Upper lobe of left lung (tissue), 6 donors: ENCODE measurements at places on chromosomes 6 and 20. TPM values are rescaled to one million over a fixed set of nuclear protein-coding genes. Genes with fewer than 3 reads are reported as not detected.

DNA sequence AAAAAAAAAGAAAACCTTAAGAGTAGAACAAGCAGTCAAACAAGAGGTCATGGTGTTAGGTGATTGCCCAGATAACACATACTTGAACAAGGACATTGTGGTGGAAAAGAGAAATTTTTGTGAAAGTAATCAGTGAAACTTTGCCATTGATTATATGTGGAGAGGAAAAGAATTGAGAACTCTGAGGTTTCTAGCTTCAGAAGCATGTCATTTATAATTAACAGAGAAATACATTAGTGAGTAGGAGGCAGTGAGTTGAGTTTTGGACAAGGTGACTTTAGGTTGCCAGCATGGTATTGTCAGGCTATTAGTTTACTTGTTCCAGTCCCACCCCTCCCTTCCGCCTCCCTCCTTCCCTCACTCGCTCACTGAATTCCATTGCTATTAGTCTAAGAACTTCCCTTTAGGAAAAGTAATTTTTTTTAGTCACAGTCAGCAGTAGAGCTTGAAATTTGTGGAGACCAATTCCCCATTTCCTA, 17.2 kb downstream of the TAB2 start:
- DNase-seq: no peak
- no peaks in the 10 kb centered on the region for H3K36me3 ChIP-seq
- H3K27me3 ChIP-seq: no peaks in the 10 kb centered on the region
- peak overlapping the region; percentile 13 for H3K27ac ChIP-seq
- peaks cover 67% of the 10 kb centered on the region for H3K4me1 ChIP-seq
- H3K4me3 ChIP-seq: no peak overlapping the region

DNA sequence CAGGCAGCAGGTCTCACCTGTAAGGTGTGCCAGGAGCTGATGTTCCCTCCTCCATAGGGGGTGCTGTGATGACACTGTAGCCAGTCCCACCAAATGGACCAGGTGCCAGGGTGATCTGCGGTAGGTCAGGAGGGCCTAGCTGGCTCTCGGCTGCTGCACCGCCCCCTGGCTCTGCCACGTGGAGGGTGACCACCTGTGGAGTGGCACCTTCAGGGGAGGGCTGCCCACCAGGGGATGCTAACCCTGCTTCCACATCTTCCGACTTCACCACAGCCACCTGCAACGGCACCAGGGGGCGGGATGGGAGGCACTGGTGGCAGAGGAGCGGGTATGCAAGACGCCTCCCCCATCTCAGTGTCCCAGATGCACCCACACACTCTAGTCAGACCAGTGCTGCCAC, 18.3 kb downstream of the ZNF335 start:
- no peak overlapping the region for H3K4me3 ChIP-seq
- no peaks in the 10 kb centered on the region for H3K27me3 ChIP-seq
- no peaks in the 10 kb centered on the region for H3K4me1 ChIP-seq
- H3K36me3 ChIP-seq: peaks cover 81% of the 10 kb centered on the region
- no peak overlapping the region for H3K27ac ChIP-seq

DNA sequence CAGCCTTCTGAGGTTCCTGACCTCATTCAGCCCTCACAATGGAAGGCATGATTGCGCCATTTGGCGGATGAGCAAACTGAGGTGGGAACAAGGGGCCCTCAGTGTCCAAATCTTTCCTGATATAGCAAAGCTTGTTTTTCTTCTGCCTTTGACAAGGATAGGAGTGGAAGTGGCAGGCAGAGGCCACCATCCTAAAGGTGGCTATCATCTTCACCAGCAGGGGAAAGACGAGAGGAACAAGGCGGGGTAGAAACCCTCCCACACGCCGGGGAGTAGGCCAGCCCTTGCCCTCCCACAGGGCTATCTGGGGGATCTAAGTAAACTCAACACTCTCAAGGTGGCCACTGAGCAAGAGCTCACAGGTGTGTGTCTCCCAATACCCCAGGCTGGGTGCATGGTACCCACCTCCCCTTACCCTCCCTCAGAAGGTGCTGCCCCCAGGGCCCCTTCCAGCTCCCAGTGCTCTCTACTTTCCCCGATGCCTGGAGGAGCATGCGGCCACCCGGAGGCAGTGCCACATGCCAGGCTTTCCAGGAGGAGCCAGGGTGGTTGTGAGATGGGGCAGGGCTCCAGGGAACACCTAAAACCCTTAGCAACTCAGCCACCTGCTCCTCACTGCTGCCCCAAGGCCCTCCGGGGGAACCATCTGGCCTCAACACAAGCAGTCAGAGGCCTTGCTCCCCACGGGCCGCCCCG, 11.2 kb downstream of the SPDEF start:
- no peaks in the 10 kb centered on the region for H3K27me3 ChIP-seq
- H3K4me1 ChIP-seq: peaks cover 15% of the 10 kb centered on the region
- no peak overlapping the region for H3K27ac ChIP-seq
- no peak for DNase-seq

GRCh38 chr6:147770221-147770620, 261.7 kb downstream of the SAMD5 start:
- H3K4me1 ChIP-seq: no peaks in the 10 kb centered on the region
- H3K4me3 ChIP-seq: no peak overlapping the region
- no peaks in the 10 kb centered on the region for H3K27me3 ChIP-seq
- no peak overlapping the region for H3K27ac ChIP-seq
- no peaks in the 10 kb centered on the region for H3K36me3 ChIP-seq

DNA sequence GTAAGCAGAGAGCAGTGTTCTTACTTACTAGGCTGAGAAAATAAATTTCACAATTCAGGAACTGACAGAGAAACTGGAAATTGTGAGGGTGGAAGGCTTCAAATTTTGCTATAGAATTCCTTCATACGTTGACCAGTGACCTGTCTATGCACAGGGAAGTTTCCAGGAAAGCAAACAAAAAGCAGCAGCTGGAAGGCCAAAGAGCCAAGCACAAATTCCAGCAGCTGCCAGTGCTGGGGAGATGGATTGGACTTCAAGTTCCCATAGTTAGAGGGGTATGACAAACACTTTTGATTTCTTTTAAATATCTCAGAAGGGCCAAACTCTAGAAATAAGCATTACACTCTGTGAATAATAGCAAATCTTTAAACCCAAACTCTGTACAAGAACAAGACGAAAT, 299.1 kb upstream of the KCNQ5 start:
- DNase-seq: no peak
- no peaks in the 10 kb centered on the region for H3K27me3 ChIP-seq
- no peak overlapping the region for H3K27ac ChIP-seq
- H3K36me3 ChIP-seq: no peaks in the 10 kb centered on the region

- H3K27me3 ChIP-seq: no peaks in the 10 kb centered on the region
- no peak overlapping the region for H3K27ac ChIP-seq
- H3K36me3 ChIP-seq: no peaks in the 10 kb centered on the region
- H3K4me1 ChIP-seq: no peaks in the 10 kb centered on the region
Observed at GRCh38 chr20:61134296-61135030, 117.6 kb upstream of the CDH4 start.

GRCh38 chr6:138963119-138963518, 24.9 kb downstream of the REPS1 start:
- no peak for DNase-seq
- H3K27me3 ChIP-seq: no peaks in the 10 kb centered on the region
- peaks cover 12% of the 10 kb centered on the region for H3K4me1 ChIP-seq
- no peak overlapping the region for H3K27ac ChIP-seq
- H3K4me3 ChIP-seq: no peak overlapping the region
- H3K36me3 ChIP-seq: no peaks in the 10 kb centered on the region

DNA sequence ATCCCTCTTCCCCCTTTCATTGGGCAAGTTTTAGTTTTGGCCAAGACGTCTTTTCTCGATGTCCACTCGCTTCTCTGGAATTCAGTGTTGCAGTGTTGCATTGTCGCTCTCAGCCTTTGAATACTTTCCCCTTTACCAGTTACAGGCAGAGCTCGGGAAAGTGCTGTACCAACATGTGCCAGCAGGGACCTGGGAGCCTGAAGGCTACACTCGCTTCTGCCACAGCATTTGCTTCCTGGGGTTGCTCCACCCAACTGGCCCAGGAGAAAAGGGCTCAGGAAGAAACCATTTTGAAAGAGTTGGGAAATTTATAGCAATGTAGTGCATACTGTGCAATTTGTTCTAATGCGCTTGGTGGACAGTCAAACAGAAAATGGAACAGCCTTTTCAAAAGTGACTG, 78.6 kb downstream of the LINC00237 start:
- no peak for DNase-seq
- H3K27me3 ChIP-seq: no peaks in the 10 kb centered on the region
- no peaks in the 10 kb centered on the region for H3K4me1 ChIP-seq
- no peak overlapping the region for H3K4me3 ChIP-seq

- H3K4me1 ChIP-seq: no peaks in the 10 kb centered on the region
- no peak overlapping the region for H3K4me3 ChIP-seq
- H3K27me3 ChIP-seq: no peaks in the 10 kb centered on the region
- no peak overlapping the region for H3K27ac ChIP-seq
- no peak for DNase-seq
Observed at GRCh38 chr20:11275740-11276139, 601.9 kb upstream of the JAG1 start.

LRRN4 gene
- 39.8 TPM for total RNA-seq

SGK1 gene
- 178 TPM for total RNA-seq

GTSF1L gene
- total RNA-seq: not detected
